AG04450 (cell line): ENCODE measurements at places on chromosomes 2 and 18. TPM values are rescaled to one million over a fixed set of nuclear protein-coding genes. Genes with fewer than 3 reads are reported as not detected.

DNA sequence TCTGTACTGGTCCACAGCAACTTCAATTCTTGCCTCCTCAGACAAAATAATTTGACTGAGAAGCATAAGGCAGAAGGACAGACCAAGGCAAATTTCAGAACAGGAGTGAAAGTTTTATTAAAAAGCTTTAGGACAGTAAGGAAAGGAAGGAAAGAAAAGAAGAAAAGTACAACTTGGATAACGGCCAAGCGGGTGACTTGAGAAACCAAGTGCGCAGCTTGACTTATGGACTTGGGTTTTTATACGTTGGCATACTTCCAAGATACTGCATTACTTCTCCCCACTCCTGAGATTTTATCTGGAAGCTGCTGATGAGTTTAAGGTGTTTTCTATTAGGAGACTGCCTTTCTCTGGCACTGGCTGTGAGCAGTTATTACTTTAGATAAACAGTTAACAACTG lies 64.7 kb downstream of the CCDC178 start:
- no peak for DNase-seq

DNA sequence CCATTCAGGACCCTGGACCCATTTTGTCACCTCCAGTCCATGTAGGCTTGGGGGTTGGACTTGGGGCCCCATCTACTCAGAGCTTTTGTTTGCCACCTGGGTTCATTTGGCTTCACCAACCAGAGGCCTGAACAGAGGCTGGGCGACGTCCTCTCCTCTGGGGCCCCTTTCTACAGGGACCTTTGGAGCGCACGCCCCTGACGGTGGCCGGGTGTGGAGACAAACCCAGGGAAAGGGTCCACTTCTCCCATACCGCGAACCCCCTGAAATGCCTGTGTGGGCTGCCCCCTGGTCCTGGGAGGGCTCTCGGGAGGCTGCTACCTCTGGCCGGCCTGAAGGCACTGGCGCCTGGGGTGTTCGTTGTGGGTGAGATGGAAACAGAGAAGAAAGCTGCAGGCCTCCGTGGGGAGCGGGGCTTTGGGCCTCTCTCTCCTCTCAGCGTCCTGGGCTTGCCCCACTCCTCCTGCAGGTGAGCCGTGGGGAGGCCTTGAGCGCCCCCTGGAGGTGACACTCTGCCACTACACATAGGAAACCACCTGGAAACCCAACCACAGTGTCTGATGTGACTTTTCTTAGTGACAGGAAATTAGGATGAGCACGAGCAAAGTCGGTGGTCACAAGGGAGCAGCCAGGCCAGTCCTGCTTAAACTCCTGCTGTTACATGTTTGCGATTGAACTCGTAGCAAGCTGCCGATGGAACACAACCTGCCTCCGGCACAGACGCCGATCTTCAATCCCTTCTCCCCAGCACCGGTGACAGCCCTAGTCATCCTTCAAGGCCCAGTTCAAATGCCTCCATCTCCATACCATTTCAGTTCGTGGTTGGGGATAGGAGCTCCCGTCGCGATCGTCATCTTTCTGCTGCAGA lies 12.0 kb upstream of the NTSR2 start:
- DNase-seq, result no peak

DNA sequence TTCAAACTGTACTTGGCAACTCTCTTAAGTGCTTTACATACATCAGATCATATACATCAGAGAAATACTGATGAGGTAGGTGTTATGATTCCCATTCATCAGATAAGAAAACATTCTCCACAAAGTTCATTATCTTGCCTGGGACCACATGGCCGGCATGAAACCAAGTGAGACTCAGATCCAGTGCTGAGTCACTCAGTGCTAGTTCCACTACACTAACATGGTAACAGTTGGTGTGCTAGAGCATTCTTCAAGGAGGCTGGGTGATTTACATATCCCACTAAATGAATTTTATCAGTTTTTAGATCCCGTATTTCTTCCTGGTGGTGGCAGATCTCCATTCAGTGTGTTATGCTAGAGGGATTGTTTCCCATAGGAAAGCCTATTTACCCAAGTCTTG lies 772.0 kb downstream of the CNTNAP5 start:
- DNase-seq, result no peak

GRCh38 chr18:58309099-58309498 lies 265.1 kb downstream of the NEDD4L start:
- no peak for DNase-seq

GRCh38 chr2:197710424-197711042 lies 5.4 kb downstream of the MARS2 start:
- DNase-seq, result no peak

DNA sequence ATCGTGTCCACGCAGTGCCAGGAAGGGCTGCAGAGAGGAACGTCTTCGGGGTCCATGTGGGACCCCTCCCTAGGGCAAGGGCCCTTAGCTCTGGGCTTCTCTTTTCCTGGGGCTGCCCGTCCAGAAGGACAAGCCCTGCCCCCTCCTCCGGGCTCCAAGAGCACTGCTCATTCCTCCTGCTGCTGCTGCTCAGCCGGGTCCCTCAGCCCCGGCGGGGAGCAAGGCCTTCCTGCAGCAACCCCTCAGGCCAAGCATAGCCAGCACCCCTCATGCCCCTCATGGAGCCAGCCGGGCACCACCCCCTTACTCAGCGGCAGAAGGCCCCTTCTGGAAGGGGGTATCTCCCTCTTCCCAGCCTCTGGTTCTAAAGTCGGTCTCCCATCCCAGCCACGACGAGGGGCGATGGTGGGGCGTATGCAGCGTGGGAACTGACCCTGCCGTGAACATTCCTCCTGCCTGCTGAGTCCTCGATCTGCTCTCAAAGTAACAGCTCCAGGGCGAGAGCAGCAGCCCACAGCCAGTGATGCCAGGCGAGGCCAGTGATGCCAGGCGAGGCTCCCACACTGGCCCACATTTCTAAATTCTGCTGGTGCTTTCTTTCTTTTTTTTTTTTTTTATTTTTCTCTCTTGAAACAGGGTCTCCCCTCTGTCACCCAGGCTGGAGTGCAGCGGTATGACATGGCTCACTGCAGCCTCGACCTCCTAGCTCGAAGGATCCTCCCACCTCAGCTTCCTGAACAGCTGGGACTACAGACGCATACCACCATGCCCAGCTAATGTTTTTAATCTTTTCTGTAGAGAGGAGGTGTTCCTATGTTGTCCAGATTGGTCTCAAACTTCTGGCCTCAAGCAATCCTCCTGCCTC lies 99.7 kb downstream of the HDAC4 start:
- DNase-seq, result no peak

GRCh38 chr2:109200616-109201464 lies 71.8 kb downstream of the SH3RF3 start:
- no peak for DNase-seq

- DNase-seq, result no peak
Measured at GRCh38 chr2:225008935-225009334, 33.3 kb downstream of the DOCK10 start.

- no peak for DNase-seq
Measured at GRCh38 chr2:149645391-149645790, 57.8 kb upstream of the MMADHC start.

DNA sequence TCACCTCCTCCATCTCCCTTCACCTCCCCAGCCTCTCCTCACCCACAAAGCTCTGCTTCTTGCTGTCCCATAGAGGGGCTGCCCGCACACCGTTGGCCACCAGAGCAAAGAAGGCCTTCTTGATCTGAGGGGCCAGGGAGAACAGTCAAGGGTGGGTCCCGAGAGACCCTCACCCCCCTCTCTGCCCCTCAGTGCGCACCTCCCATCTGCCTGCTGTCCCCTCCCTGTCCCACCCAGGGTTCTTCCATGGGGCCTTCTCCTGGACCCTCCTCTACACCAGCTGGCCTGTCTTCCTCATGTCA lies 3.2 kb downstream of the PRKAG3 start:
- no peak for DNase-seq

DNA sequence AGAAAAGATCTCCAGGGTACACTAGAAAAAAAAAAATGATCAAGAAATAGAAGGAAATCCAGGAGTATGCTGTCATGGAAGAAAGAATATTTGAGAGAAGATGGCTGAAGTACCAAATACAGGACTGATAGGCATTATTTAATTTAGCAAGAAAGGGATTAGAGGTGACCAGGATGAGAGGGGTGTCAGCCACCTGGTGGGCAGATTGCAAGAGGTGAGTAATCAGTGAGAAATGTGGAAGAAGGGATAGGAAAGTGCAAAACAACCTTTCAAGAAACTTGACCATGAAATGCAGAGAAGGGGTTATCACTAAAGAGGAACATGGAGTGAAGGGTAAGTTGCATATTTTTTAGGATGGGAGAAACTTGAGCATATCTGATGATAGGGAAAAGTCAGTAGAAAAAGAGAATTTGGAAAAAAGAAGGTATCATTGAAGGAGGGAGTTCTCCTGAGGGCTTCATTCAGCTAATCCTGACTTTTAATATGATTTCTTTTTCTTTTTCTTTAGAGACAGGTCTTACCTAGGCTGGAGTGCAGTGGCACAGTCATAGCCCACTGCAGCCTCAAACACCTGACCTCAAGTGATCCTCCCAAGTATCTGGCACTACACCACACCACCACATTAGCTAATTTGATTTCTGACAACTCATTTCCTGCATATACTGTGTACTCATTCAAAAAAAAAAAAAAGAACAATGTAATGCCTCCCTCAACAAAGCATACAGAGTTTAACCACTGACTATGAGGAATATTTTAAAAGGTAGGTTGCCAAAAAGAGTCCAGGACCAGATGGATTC lies 101.3 kb downstream of the LRP2 start:
- no peak for DNase-seq

DNA sequence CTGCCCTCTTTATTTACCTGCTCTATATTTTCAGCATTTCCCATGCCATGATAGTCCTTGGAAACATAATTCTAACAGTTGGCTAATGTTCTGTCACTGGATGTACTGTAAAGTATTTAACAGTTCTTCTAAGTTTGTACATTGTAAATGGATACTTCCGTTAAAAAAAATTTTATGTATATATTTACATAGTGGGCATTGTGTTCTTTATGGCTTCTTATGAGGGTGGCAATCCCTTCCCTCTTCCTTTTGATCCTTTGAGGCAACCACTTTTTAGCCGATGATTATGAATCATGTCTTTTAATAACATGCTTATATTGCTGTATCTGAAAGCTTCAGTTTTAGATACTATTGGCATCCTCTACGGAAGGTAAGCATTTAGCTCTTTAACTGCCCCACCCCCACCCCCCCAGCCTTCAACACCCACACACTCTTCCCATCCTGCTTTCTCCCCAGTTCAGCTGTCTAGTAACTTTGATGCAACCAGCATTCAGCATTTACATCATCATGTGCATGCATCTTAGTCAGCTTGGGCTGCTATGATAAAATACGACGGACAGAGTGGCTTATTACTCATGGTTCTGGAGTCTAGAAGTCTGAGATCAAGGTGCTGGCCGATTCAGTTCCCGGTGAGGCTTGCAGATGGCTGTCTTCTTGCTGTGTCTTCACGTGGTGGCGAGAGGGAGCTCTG lies 21.0 kb upstream of the EDAR start:
- DNase-seq, result no peak

GRCh38 chr2:37379881-37380296 lies 35.5 kb downstream of the QPCT start:
- DNase-seq, result no peak

GRCh38 chr2:62968168-62968567 lies 82.5 kb upstream of the OTX1 start:
- no peak for DNase-seq

DNA sequence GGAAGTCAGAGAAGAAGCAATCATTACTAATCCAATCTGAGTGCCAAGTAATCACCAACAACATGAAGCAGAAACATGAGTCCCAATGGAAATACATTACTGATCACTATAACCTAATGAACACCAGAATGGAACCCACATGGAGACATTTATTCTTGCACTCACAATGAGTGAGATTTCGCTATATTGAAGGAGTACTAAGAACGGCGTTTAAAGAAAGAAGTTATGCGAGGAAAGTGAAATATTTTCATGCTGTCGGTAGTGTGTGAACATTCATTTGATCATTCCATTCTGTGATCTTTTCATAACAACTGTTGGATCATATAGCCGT lies 181.1 kb downstream of the IRS1 start:
- no peak for DNase-seq

DNA sequence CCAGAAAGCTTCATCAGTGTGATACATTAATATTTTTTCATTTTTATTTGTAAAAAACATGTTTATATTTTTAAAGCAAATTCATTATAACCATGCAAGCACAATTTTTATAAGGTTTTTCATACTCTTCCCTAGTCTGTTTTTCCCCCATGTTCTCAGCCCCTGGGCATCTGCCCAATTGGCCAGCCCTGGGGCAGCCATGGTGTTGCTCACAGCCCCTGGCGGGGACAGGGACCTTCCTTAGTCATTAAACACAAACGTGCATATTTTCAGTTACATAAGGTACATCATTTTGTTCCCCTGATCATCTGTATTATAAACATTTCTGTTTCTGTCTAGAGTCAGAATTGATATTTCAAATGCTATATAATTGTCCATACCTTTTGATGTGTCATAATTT lies 150.0 kb downstream of the ESCO1 start:
- no peak for DNase-seq

DNA sequence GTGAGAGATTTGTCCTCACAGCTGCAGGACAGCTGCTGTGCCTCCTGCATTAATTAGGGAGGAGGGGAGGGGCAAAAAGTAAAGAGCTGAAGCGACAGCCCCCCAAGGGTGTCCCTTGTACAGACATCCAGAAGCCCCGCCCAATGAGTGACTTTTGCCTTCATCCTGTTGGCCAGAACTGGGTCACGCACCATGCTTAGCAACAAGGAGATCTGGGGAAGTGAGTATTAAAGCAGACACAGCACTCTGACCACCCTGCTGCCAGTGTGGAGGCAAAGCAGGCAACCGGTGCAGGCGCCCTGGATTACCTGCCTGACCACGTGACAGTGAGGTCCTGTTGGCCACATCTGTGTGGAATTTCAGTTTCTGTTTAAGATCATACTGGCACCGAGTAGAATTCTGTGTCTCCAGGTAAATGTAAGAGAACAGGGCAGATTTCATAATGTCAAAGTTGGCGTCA lies 21.5 kb upstream of the BIN1 start:
- no peak for DNase-seq

- no peak for DNase-seq
Measured at GRCh38 chr2:100205174-100205573, 62.8 kb upstream of the AFF3 start.

- no peak for DNase-seq
Measured at GRCh38 chr2:128596396-128597120, 277.9 kb upstream of the HS6ST1 start.

- no peak for DNase-seq
Measured at GRCh38 chr2:26612522-26613240, 28.5 kb downstream of the CIB4 start.

DNA sequence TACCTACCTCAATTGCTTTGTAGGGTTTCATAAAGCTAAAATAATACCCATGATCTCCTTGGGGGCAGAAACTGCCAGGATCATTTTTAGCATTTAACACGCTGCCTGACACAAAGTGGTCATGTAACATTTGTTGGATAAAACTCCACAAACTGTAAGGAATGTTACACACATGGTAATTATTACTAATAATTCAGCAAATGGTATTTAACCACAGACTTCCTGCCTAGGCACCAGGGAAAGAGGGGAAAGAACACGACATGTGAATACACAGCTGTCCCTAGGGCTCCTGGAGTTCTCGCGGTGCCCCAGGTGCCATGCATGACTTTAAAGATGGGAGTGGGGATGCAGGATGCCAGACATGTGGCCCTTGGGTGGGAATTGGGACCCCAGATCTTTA lies 43.5 kb downstream of the ASAP2 start:
- no peak for DNase-seq

GRCh38 chr18:10804126-10804525 lies 278.3 kb downstream of the NAPG start:
- no peak for DNase-seq

The SULT1C4 gene
- 4.0 and 4.1 TPM in 2 replicates for polyA plus RNA-seq

The MGAT4A gene
- polyA plus RNA-seq, result 0.04 TPM in 1 of 2 replicates, not detected in the other

The MAP3K19 gene
- polyA plus RNA-seq, result not detected in 2 replicates

The DLX1 gene
- 1.9 and 2.2 TPM in 2 replicates for polyA plus RNA-seq

The PRKAG3 gene
- not detected in 2 replicates for polyA plus RNA-seq

The OR6B2 gene
- polyA plus RNA-seq, result not detected in 2 replicates

The QPCT gene
- 8.3 and 11.2 TPM in 2 replicates for polyA plus RNA-seq

The CYS1 gene
- 0.12 and 0.24 TPM in 2 replicates for polyA plus RNA-seq
